ENCODE measurements at places on chromosomes 2 and 18.

GRCh38 chr2:9017411-9017810 is 13.9 kb upstream of the MBOAT2 start:
- DNase-seq: no peak

GRCh38 chr2:871175-871727 is 79.4 kb upstream of the SNTG2 start:
- DNase-seq: no peak

DNA sequence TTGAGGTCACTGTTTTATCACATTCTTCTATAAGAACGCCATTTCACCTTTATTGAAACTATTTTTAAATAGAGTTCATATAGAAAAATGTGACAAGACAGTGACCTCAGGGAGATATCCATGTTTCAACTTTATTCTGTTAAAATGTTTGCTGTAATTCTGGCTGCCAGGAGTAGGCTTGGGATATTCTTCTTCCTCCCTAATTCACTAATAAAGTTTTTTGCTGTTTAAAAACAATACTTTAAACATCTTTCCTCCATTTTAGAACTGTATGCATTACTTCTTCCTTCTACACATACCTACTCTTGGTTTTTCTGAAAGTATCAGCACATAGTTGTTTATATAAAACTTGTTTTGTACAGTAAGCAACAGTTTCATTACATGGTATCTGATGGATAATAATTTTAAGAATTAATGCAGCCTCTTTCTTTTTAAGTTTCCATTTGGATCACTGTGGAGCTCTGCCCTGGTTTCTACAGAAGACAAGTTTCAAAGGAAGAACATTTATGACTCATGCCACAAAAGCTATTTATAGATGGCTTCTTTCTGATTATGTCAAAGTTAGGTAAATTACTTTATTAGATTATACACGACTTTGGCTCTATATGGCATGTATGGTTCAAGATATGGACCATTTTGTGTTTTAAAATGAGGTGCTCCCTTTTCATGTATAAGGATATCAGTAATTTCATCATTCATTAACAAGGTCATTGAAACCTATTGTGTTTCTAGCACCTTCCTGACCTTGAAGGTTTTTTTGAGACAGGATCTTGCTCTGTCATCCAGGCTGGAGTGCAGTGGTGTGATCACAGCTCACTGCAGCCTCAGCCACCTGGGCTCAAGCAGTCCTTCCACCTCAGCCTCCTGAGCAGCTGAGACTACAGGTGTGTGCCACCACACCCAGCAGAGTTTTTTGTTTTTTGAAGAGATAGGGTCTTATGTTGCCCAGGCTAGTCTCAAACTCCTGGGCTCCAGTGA is 7.2 kb downstream of the CPSF3 start:
- peak; percentile 38 for DNase-seq

GRCh38 chr18:73848656-73849055 is 299.0 kb downstream of the FBXO15 start:
- DNase-seq: peak; percentile 93

DNA sequence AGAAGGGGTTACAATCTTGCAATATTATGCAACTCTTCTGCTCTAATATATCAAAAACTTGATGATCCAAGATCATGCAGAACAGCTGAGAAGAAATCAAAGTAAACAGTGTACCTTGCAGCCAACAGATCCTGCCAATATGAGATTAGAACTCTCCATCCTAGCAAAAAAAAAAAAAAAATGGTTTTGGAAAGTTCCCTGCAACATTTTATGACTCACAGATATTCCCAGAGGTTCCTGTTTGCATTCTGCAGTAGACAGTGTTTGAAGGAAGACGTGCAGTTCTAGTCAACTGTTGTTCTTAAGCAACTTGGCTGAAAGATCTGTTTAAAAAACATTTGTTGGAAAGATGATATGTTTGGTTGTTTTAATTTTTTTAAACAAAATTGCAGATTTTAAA is 103.6 kb upstream of the WDR75 start:
- peak; percentile 95 for DNase-seq

DNA sequence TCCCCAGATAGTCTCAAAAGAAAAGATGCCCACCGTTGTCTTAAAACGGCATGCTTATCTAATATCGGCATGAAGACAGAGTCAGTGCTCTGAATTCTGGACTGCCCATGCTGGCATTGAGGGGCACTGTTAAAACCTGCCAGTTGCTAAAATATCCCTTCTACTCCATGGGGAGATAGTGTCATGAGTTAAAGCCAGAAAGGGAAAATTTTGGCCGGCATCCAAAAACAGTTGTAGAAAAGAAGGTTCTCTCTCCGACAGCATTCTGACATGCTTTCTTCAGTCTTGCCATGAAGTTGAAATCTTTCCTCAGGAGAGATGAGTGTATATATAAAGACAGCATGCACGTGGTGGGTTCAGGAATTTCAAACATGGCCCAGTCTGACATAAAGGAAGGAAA is 401.3 kb upstream of the PIK3C3 start:
- DNase-seq: no peak

- peak; percentile 13 for DNase-seq
Observed at GRCh38 chr2:51693640-51694039, 661.7 kb upstream of the NRXN1 start.

DNA sequence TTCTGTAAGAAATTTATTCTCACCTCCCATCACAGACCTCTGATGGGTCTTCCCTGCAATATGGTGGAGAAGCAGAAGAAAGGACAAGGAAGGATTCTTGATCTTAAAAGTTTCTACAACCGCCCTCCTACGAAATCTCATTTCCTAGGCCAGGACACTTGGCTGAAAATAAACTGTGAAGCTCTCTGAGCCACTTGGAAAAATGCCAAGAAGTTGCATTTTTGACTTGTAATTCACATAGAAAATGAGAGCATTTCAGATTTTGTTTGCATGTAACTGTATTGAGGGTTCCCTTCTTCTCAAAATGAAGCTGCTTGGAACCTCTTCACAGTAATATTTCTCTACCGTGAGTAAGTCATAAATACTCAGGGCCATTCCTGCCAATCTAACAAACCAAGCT is 458.3 kb upstream of the SLC14A2 start:
- peak; percentile 67 for DNase-seq

GRCh38 chr2:202344178-202344577 is 31.9 kb upstream of the BMPR2 start:
- DNase-seq: no peak

GRCh38 chr2:172693037-172693436 is 42.6 kb upstream of the RAPGEF4 start:
- DNase-seq: peak; percentile 99

- no peak for DNase-seq
Observed at GRCh38 chr2:133993160-133993559, 260.7 kb upstream of the MGAT5 start.

DNA sequence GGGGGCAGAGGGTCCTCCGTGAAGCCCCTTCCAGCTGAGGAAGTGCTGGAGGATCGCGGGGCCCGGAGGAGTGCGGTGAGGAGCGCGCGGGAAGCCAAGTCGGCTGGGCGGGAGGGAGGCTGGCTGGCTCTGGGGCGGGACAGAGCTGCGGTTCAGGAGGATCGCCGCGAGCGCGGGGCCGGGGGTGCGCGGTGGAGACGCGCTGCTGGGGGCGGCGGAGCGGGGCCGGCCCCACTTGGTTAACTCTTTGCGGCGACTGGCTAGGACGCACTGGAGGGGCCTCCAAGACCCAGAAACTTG is 464 bp downstream of the CYBRD1 start:
- DNase-seq: no peak

DNA sequence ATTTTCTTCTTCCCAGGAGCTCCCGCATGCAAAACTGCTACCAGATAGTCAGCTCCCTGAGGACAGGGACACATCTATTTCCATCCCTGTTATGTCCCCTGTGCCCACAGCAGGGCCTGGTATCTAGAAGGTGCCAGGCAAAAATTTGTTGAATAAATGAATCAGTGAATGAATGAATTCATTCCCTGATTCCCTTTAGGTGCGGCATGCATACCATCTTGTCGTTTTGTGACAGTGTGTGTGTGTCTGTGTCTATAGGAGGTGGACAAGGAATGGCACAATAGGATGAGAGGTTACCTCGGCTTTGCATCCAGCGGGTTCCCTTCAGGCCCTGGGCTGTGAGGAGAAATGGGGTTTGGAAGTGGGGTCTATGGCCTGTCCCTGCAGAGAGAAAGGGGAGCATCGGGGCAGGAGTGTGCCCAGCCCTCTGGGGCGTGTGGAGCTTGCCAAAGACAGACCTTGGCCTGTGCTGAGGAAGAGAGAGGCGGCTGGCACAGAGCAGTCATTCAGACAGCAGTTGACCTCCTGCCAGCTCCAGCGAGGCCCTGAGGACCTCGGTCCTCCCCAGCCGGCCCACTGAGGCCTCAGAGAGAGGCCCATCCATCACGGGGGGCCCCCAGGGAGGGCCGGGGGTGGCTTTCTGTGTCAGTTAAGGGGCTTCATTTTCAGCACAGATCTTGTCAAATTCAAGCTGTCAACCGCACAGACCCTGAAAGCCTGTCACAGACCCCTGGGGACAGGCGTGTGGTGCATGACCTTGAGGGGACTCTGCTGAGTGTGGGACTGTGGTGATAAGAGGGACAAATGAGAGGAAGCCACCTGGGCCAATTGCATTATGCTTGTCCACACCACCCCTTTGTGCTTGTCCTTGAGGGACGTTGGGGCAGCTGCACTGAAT is 125.9 kb upstream of the CXCR4 start:
- no peak for DNase-seq

DNA sequence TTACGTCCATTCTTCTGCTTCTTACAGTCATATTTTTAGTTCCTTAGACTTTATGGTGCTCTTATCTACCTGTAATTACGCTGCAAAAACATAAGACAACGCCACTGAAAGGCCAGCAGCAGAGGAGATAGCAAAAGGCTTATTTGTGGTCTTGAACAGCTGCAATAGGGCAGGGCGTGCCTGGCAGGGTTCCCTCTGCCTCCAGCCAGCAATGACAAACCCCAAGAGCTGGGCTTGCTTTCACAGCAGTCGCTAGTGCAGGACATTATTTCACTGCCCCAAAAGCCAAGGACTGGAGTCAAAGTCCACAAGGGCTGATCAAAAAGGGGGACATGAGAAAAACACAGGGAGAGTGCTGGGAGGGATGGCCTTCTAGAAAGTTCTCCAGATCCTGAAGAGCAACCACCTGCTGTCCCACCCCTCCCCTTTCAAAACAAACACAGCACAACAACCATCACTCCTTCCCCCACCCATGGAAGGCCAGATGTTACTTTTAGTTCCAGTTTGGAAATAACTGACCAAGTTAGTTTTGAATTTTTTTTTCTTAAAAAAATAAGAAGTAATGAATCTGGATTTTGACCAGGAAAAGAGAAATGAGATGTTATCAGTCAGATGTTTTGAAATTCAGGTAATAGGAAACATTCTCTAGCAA is 127.8 kb downstream of the RBMS1 start:
- peak; percentile 54 for DNase-seq

GRCh38 chr2:19888831-19889230 is 13.0 kb downstream of the TTC32 start:
- no peak for DNase-seq

GRCh38 chr2:106159866-106160785 is 34.0 kb downstream of the UXS1 start:
- DNase-seq: no peak

- DNase-seq: no peak
Observed at GRCh38 chr2:40440835-40441234, 11.1 kb downstream of the SLC8A1 start.

- DNase-seq: no peak
Observed at GRCh38 chr2:150631236-150631821, 143.9 kb upstream of the RND3 start.

DNA sequence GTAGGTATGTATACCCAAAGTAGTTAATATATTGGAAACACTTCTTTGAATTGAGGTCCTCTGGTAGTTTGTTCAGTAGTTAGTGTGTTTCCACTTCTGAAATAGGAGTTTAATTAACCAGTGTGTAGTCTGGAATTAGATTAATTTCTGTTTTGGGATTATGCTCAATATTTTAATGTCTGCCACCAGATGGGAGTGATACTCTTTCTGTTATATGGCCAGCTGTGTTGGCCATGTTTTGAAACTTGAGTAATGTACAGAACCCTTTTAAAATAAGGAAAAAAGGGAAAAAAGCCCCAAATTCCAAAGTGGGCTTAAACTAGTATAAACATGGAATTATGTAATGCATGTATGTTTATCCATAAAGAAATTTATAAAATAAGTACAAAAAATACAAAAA is 147.7 kb downstream of the CTNNA2 start:
- DNase-seq: peak; percentile 8

DNA sequence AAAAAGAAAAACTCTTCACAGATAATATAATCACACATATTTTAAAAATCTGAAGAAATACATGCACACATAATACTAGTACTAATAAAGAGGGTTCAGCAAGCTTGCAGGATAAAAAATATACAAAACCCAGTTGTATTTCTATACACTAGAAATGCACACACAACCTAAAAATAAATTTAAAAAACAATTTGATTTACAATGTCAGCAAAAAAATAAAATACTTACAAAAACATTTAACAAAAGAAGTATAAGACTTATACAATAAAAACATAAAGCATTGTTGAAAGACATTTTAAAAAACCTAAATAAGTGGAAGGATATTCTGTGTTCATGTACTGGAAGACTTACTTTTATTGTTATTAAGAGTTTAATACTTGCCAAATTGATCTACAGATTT is 81.7 kb upstream of the ALK start:
- DNase-seq: no peak

DNA sequence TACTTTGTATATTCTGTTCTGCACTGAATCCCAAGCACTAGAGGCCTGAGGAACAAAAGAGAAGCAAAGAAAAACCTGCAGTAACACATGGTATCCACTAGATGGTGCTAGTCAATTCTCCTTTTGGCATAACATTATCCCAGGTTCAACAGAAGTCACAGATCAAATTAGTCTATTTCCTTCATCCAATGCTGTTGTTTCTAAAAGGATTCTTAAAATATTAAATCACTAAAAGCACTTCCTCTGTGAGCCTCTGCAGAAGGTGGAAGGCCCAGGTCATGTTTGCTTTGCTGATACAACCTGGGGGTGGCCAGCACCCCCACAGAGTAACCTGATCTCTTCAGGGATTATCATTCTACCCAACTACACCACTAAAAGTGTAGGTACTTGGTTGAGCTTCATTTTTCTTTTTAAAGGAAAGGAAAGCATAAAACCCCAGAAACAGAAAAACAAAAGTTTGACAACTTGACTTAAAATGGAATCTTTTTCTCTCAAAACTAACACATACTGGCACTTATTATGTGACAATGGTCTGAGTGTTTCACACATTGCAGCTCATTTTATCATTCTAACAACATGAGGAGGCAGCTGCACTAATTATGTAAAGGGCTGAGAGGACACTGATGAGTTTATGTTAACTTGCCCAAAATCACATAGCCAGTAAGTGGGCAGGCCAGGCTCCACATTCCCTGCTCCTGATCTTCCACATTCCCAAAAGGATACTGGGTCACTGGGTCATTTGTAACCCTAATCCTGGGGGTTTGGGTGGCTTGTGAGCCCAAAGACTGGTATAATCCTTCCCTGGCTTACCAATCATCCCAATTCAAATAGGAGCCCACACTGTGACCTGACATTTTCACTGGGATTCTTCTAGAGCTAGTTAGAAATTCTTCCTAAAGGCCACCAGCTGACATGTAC is 66.8 kb upstream of the DNER start:
- peak; percentile 65 for DNase-seq

GRCh38 chr2:102024410-102024809 is 32.6 kb downstream of the IL1R2 start:
- DNase-seq: no peak
